ENCODE measurements at places on chromosomes 1 and 21.

DNA sequence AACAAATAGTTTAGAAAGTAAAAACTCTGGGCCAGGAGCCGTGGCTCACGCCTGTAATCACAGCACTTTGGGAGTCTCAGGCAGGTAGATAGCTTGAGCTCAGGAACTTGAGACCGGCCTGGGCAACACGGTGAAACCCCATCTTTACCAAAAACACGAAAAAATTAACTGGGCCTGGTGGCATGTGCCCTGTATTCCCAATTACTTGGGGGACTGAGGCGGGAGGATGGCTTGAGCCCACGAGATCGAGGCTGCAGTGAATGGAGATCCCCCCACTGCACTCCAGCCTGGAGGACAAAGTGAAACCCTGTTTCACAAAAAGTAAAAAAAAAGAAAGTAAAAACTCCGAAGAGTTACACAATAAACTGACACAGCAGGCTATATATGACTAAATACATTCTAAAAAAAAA, 10.6 kb downstream of the CEP170 start:
- DNase-seq: no peak

GRCh38 chr1:175803413-175803812, 60.0 kb upstream of the TNR start:
- DNase-seq: no peak

GRCh38 chr1:170377440-170377839, 154.5 kb upstream of the GORAB start:
- no peak for DNase-seq

DNA sequence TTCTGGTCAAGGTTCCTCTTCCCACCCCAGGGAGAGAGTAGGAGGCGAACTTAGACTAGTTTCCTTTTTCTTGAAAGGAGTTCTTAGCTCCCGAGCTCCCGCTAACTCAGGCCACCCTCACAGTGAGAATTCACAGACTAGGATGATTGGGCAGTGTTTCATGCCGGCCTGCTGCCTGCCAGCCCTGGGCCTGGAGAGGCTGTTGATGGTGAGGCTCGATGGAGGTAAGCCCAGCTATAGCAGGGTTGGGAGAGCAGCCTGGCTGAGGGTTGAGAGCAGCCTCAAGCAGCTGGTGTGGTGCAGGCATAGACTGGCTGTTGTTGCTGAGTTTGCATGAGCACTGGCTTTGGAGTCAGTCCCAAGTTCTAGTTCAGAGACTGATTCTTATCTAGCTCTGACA, 274.4 kb downstream of the MATN1 start:
- no peak for DNase-seq

- no peak for DNase-seq
Observed at GRCh38 chr1:180235502-180236239, 5.6 kb downstream of the LHX4 start.

Data from stimulated activated CD8-positive, alpha-beta memory T cell treated with anti-CD3 and anti-CD28 coated beads, Interleukin-12 subunit alpha, Interleukin-12 subunit beta, amount 100 ng/mL, for 4 hours (primary cell).